ENCODE measurements at places on chromosomes 1 and 21.

- no peak for DNase-seq
These were observed 113.7 kb downstream of the FCRL5 start for GRCh38 chr1:157438613-157439012.

- DNase-seq = no peak
These were observed 7.4 kb downstream of the LHX9 start for GRCh38 chr1:197924516-197925123.

GRCh38 chr1:113197719-113198330, 124.8 kb downstream of the LRIG2 start:
- no peak for DNase-seq

- no peak for DNase-seq
These were observed 3.1 kb downstream of the TFAP2E start for GRCh38 chr1:35576061-35576765.
